CD4-positive, alpha-beta T cell (primary cell): ENCODE measurements at places on chromosomes 2 and 18.

DNA sequence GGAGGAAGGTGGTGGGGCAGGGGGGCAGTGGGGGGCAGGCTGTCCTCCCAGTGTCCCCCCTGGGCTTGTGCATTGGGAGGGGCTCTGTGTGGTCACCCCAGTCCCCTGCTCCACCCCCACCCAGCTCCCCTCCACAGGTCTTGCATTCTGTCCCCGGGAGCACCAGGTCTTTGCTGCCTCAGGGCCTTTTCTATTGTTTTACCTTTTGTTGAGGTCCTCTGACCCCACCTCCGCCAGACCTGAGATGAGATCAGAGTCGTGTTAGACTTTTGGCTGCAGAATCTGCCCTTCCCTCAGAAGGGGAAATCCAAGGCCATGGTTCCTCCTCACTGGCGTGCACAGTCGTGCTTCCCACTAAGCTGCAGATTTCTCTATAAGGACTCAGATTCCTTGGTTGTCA lies 20.8 kb downstream of the ATG4B start:
- DNase-seq, result no peak

- no peak for DNase-seq
These were observed 52.1 kb downstream of the NEMP2 start for GRCh38 chr2:190482451-190482850.

GRCh38 chr2:108586631-108587030 lies 52.4 kb downstream of the LIMS1 start:
- no peak for DNase-seq

- no peak for DNase-seq
These were observed 78.4 kb downstream of the SETBP1 start for GRCh38 chr18:44758861-44759631.

DNA sequence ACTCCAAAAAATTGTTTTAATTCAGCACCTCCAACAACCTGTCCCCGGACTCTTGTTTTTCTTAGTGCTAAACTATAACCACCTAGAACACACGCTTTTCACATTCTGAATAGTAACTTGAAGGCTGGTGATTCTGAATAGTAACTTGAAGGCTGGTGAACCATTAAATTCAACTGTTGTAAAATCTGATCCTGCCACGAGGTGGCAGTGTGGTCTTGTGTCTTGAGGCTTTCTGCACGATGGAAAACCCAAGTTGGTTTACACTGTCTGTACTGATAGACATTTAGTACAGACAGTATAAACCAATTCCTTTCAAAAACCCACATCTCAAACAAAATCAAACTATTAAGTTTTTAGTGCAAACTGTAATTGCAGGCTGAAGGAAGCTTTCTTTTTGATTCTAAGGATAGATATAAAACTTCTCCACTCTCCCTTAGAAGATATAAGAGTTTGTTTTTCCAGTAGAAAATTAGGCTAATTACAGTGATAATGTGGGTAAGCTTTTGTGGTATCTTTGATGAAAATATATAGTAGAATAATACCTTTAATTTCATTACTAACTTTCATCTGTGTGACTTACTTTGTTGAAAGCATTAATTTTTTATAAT lies 57.6 kb downstream of the VAPA start:
- DNase-seq, result peak; percentile 56

GRCh38 chr18:62324917-62325805 lies at the start of gene TNFRSF11A:
Gene TNFRSF11A, plus strand, starts transcription at chr18:62325310. Its CDS starts 43 bp downstream, at chr18:62325353.
- peak; percentile 73 for DNase-seq

DNA sequence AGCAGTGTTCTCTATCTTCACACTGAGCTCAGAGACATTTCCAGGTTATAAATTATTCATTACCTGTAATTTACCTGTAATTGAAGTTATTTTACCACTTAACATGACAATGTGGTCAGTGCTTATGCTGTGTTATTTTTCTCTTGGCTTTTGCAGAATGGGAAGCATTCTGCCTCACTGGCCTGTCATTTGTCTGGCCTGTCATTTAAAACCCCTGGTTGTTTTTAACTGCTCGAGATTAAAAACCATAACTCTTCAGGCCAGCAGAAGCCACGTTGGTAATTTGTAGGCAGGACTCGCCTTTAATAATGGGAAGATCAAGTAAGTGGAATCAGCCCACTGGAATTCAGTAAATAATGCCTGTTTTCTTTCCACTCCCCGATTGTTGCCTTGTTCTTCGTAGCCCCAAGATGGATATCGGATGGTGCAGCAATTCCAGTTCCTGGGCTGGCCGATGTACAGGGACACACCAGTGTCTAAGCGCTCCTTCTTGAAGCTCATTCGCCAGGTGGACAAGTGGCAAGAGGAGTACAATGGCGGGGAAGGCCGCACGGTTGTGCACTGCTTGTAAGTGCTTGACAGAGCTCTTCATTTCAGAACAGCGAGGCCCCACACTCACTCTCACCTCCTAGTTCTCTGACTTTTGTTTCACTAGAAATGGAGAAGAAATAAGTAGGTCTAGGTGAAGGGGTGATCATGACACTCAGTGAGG lies 222.4 kb upstream of the RAB12 start:
- DNase-seq, result no peak

DNA sequence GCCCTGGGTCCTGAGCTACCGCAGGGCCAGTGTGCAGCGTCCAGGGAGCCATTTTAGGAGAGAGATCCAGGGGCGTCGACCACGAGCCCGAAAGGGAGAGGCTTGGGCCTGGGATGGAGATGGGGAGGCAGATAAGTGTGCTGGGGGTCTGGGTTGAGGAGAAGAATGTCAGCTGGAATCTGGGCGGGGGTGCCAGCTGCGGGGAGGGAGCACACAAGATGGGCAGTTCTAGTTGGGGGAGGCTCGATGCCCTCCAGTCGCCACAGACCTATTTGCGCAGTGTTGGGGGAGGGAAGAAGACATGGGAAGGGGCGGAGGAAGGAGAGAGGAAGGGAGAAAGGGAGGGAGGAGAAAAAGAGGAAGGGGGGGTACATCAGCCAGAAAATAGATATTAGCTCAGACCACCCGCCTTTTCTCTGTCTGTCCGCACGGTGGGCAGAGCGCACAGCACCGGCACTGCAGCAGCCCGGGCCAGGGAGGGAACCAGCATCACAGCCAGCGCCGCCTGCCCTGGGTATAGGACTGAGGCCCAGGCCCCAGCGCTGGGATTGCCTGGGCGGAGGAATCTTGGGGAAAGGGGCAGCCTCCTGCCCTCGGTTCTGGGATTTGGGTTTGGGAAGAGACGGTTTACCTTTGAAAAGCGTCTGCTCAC lies 1.9 kb upstream of the HOXD11 start:
- DNase-seq, result no peak

- no peak for DNase-seq
These were observed 364.8 kb upstream of the MEIS1 start for GRCh38 chr2:66069937-66070720.

- no peak for DNase-seq
These were observed 49.6 kb upstream of the SPRED2 start for GRCh38 chr2:65481961-65482360.

GRCh38 chr18:78612318-78612717 lies 367.3 kb upstream of the SALL3 start:
- no peak for DNase-seq

GRCh38 chr2:160650196-160651118 lies 156.8 kb upstream of the RBMS1 start:
- DNase-seq, result no peak

- no peak for DNase-seq
These were observed 30.5 kb downstream of the PDK1 start for GRCh38 chr2:172586245-172586891.

DNA sequence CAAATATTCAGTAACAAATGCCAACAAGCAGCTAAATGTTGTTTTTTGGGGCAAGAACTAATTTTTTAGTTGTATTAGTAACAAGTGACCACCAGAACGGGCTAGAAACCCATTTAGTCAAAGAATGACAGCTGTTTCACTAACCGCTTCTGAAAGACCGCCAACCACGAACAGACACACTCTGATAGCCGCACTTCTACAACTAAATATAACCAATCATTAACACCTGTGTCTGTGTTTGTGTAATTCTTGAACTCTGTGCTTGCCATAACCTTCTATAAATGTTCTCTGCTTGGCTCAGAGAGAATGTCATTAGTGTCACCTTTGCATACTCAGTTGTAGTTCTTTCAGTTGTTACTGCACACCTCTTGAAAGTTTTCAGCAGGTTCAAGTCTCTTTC lies 526.3 kb upstream of the LRRTM1 start:
- no peak for DNase-seq

DNA sequence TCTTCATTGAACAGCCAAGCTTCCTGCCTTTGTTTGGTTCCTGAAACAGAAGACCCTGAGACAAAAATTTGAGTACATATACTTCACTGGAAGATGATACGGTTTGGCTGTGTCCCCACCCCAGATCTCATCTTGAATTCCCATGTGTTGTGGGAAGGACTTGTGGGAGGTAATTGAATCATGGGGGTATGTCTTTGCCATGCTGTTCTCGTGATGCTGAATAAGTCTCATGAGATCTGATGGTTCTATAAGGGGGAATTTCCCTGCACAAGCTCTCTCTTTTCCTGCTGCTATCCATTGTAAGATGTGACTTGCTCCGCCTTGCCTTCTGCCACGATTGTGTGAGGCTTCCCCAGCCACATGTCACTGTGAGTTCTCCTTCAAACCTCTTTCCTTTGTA lies 76.5 kb downstream of the BABAM2 start:
- no peak for DNase-seq

DNA sequence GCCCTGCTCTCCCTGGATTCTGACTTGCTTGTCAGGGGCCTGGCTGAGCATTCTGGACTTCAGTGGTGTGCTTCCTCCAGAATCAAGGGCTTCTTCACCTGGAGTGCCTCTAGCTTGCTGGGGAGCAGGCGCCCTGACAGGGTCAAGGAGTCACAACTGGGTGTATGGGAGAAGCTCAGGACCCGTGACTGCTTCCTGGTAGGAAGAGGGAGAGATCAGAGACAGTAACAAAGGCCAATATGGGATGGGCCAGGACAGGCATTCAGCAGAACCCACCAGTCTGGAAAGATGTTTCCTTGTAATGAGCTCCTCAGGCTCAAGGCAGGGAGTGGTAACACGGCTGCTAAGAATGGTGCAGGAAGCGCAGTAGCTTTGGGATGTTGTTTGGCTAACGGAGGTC lies 104.4 kb upstream of the ACAA2 start:
- DNase-seq, result no peak

GRCh38 chr2:1440581-1440980 lies 27.3 kb downstream of the TPO start:
- no peak for DNase-seq

GRCh38 chr2:67446491-67446911 lies 49.4 kb downstream of the ETAA1 start:
- no peak for DNase-seq

DNA sequence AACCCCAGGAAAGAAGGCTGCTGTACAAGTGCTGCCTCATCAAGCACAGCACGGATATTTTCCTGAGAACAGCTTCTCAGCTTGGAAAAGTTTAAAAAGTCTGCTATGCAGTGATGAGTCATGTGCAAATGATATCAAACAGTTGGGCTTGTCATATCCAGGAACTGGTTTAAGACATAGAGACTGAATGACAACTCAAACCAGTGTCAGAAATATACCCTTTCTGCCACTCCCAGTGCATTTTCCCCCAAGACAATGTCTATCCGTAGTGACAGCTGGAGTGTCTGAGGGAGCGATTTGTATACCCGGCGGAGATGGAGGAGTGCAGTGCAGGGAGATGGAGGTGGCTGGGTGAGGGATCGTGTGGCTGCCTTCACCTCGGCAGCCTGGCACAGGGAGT lies 28.2 kb downstream of the SOX11 start:
- no peak for DNase-seq

GRCh38 chr18:59464486-59464885 lies 105.4 kb upstream of the LMAN1 start:
- DNase-seq, result no peak

- no peak for DNase-seq
These were observed 34.6 kb upstream of the RAB1A start for GRCh38 chr2:65164426-65164891.

- DNase-seq, result no peak
These were observed 50.0 kb downstream of the PUM2 start for GRCh38 chr2:20300656-20301055.

DNA sequence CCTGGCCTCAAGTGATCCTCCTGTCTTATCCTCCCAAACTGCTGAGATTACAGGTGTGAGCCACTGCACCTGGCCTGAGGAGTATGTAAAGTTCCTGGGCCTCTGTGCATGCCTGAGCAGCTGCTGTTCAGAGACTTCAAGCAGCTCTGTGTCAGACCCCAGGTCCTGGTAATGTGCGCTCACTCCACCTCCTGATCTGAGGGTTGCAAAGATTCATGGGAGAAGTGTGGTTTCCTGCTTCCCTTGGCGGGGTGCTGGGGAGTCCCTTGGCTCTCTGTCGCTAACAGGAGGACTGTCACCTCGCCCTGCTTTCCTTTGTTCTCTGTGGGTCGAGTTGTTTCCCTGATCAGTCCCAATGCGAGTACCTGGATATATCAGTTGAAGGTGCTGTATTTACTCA lies 8.6 kb upstream of the IL36A start:
- DNase-seq, result peak; percentile 61

- DNase-seq, result no peak
These were observed 181.9 kb downstream of the MREG start for GRCh38 chr2:215831296-215831913.

DNA sequence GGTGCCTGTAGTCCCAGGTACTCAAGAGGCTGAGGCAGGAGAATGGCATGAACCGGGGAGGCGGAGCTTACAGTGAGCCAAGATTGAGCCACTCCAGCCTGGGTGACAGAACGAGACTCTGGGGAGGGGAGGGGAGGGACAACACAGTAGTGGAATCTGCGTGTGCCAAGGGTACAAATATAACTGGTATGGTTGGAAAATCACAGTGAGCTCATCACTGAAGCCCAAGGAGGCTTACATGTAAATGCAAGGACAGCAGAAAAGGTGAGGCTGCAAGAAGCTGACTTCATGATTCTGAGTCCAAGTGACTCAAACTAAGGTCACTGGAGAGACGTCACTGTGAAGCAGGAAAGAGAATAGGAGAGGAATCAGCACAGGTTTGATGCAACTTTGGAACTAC lies 9.2 kb downstream of the SEPTIN10 start:
- DNase-seq, result no peak

DNA sequence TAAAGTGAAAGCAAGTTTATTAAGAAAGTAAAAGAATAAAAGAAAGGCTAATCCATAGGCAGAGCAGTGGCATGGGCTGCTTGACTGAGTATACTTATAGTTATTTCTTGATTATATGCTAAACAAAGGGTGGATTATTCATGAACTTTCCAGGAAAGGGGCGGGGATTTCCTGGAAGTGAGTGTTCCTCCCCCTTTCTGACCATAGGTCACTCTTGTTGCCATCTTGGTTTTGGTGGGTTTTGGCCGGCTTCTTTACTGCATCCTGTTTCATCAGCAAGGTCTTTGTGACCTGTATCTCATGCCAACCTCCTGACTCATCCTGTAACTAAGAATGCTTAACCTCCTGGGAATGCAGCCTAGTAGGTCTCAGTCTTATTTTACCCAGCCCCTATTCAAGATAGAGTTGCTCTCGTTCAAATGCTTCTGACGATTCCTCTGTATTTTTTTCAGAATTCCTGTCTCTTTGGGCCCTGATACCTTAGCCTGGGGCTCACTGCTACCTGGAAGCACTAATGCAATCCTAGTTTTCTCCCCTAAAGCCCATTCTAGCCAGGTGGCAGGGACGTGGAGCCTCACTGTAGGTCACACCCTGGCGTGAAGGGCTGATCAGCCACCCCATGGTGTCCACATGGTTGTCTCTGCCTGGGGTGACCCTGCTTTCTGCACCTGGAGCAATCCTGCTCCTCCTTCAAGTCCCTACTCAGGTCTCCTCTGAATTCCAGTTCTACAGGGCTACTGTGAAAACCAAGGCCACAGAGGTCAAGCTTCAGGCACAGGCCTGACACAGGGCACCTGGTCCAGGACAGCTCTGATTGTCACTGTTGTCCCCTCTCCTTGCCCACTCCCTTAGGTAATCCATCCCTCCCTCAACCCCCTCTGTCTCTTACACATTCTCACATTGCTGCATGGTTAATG lies 6.0 kb upstream of the SLC35F6 start:
- DNase-seq, result no peak
